ENCODE measurements at places on chromosomes 3 and 15. TPM values are rescaled to one million over a fixed set of nuclear protein-coding genes. Genes with fewer than 3 reads are reported as not detected.

CFAP91 gene
- not detected for total RNA-seq

DNA sequence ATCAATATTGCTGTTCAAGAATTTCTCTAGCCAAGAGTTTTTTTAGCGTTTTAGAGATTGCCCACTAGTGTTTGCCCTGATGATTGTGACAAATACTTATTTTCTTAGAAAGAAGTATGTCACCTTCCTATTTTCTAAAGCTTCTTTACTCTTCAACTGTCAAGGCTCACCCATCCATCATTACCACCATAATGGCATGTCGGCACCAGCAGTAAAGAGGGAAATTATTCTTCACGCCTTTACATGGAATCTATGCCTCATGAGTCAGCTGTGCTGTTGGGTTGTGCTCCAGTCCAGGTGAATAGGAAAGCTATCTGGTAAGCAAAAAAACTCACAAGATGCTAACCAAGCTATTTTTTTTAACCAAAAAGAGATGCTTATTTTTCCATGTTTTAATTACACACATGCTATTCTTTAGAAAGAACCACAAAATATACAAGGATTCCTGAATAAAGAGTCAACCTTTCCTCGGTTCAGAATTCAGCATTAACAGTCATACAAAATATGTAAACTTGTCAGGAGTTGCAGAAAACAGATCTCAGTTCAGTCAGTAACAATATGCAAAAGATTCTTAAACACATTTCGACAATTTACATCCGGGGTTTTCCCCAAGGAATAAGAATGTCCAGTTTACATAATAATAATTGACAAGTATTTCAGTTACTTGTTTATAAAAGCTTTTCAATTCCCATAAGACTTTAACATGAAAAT is 128.0 kb downstream of the ATP8B4 start:
- DNase-seq, result no peak

IGDCC3 gene
- not detected for total RNA-seq

GRCh38 chr15:71199384-71200351 is 84.4 kb downstream of the THSD4 start:
- DNase-seq, result no peak

DNA sequence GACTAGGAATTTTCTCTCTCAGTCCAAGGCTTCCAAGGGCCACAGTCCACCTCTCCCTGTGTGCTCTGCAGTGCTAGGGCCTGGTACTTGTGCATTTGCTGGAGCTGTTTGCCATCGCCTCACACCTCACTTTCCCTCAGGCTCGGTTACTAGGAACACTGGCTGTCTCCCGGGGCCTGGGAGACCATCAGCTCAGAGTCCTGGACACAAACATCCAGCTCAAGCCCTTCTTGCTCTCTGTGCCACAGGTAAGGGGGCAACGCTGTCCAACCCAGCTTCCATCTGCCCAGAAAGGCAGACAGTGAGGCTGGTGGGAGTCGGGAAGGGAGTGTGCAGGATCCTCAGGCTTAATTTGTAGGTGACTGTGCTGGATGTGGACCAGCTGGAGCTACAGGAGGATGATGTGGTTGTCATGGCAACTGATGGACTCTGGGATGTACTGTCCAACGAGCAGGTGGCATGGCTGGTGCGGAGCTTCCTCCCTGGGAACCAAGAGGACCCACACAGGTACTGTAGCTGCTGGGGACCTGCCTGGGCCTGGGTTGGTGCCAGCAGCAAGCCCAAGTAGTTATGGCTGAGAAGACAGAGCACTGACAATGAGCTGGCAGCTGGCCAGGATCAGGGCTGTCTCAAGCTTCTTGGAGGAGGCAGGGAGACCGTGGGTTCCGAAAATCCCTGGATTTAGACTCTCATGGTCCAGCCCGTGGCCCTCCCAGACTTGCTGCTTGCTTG is 3.4 kb downstream of the PPM1M start:
- no peak for DNase-seq

GRCh38 chr3:120394347-120394746 is 45.2 kb upstream of the LRRC58 start:
- no peak for DNase-seq

- no peak for DNase-seq
Measured at GRCh38 chr3:197417441-197417840, 119.0 kb upstream of the DLG1 start.

NDN gene
- total RNA-seq, result not detected

DNA sequence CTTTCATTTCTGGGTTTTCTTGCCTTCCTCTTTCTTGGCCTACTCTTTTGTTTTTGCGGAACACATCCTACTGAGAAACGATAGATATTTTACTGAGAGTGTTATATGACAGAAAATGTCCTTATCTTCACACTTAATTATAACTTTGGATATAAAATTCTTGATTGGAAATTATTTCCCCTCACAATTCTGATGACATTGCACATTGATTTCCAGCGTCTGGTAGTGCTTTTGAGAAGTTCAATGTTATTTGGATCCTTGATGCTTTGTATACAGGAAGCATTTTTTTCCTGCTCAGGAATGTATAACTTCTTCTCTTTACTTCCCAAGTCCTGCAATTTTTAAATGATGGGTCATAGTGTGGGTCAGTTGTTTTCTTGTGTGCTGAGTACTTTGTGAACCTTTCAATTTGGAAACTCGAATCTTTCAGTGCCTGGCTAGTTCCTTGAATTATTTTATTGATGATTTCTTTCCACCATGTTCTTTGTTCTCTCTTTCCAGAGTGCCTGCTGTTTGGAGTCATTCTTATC is 183.9 kb downstream of the PDCD6IP start:
- DNase-seq, result no peak

SPINT1 gene
- 0.14 TPM for total RNA-seq

DNA sequence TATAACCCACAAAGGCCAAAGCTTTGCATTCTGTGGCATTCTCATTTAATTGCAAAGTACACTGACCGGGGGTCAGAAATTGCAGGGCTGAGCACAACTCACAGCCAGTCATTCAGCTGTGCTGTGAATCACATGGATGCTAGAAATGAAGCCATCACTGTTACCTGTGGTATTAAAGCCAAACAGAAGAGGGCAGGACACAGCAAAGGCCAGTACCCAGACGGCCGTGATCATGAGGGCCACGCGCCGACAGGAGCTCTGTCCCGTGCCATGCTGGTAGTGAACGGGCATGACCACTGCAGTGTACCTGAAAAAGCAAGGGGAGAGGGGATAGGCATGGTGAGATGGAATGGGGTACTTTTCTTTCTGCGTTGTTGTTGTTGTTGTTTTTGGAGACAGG is 31.6 kb downstream of the DRD3 start:
- DNase-seq, result no peak

DNA sequence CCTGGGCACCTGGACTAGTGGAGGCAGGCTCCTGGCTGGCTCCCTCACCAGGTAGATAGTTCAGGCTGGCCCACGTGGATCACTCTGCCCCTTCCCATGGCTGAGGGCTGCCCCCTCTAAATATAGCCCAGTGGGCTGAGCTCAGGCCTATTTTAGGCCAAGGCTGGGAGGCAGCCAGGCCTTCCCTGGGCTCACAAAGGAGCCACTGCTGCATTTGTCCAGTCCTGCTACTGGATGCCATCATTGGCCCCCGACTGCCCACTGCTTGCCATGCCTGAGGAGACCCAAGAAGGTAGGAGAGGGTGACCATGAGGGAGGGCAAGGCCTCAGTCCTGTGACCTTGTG is at the start of gene LSMEM2:
Gene LSMEM2 (plus strand): TSS at position 208 of the 345 bp plus-strand sequence. CDS start 27 bp downstream, at position 235.
- no peak for DNase-seq

TMEM42 gene
- 6.6 TPM for total RNA-seq

LRRC49 gene
- not detected for total RNA-seq

MYZAP gene
- not detected for total RNA-seq

GRCh38 chr3:124257336-124257864 is 265.5 kb upstream of the ROPN1 start:
- no peak for DNase-seq

IL17RB gene
- total RNA-seq, result not detected

DNA sequence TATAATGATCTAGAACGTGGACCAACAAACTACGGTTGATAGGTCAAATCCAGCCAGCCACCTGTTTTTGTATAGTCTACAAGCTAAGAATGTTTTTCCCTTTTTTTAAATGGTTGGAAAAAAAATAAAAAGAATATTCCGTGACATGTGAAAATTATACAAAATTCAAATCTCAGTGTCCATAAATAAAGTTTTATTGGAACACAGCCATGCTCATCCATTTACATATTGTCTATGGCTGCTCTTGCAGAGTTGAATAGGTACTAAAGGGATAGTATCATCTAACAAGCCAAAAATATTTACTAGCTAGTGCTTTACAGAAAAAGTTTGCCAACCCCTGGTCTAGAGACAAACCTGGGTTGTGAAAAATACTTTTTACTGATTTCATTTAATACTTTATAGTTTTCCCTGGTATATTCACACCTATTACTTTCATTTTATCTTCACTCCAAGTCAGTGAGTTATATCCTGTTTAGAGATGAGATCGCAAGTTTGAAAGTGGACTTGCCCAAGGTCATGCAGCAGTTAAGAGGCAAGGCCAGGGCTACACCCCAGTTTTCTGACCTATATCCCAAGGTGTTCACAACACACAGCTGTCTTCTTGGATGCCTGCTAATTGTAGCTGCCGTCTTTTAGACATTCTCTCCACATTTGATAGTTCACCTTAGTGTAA is 58.4 kb downstream of the IGF2BP2 start:
- DNase-seq, result no peak

DNA sequence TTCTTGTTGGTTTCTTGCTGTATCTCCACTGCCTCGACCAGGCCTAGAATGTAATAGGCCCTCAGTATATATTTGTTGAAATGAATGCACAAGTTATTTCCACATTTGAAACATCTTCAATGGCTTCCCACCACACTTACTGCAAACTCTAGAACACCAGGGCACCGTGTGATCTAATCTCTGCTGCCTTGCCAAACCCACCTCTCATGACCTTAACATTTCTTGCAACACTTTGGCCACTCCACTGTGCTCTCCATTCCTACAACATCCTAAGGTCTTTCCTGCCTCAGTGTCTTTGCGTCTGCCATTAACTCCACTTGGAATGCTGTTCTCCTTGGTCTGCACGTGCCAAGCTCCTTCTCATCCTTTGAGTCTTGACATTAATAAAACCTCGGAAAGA is 14.1 kb downstream of the FRMD4B start:
- DNase-seq, result no peak

SLC15A2 gene
- total RNA-seq, result 0.97 TPM

DNA sequence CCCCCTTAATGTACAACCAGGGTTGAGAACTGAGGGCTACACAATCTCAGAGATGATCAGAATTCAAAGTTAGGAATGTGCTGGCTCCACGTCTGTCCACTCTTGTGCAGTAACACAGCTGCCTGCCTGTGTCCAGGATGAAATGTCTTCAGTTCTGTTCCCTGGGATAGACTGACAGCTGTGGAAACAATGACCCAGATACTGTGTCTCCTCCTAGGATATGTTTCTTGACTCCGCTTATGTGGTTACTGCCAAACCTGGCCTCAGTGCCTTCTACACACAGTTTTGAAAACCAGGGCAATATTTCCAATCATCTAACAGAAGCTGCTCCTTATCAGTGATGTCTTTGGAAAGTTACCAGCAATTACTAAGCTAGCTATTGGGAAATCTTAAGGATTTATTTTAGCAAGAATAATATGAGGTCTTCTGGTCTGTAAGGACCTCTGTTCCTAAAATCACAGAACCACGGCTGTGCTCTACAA is 67.6 kb downstream of the NOX5 start:
- DNase-seq, result no peak

DNA sequence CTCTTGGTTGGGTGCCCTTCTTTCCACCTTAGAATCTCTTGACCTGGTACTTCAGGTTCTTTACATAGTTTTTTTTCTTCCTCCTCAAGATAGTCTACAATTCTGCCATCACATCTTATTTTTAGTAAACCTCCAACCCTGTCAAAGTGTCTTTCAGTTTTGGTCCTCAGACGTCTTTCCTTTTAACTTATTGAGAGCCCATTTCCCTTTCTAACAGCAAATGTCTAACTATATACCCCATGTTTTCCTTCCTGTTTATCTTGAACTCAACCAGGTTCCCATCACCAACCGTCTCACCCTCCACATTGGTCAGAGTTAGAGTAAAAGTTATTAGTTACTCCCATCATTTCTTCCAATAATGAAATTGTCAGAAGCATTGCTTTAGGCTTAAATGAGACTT is 10.4 kb downstream of the KBTBD12 start:
- no peak for DNase-seq

GRCh38 chr3:195075941-195076875 is 194.8 kb downstream of the XXYLT1 start:
- DNase-seq, result no peak

GRCh38 chr3:22713936-22714335 is 489.2 kb upstream of the UBE2E2 start:
- no peak for DNase-seq

DNA sequence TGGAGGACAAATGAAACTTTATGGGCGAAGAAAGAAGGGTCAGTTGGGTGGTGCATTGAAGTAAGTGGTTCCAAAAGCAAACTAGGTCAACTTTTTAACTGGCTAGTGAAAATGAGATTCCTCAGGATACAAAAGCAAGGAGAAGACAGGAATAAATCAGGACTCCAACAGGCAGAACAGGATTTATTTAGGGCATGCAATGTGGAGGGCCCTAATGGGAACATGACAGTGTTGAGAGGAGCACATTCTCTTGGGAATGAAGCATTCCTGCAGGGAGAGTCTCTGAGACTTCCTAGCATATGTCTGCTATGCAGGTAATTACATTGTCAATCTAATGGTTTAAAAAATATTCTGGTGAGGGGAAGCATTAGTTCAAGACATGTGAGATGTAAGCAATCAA is 8.7 kb downstream of the NPAP1 start:
- no peak for DNase-seq

DNA sequence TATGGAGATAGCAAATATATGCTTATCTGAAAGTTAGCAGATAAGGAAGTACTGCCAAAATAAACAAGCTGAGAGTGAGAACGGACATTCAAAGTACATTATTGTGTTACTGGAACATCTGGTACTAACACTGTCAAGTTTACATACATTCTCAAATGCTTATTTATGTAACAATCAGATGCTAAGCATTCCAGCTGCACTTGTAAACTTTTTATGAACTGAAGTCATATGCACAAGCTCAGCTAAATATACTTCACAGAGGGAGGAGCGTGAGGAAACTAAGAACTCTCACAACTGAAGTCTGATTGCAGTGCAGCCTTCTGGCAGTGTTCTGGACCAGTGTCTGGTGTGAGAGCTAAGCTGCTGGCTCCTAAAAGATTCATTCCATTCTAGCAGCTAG is 223.7 kb upstream of the NANOGP8 start:
- no peak for DNase-seq

GRCh38 chr3:33004961-33005360 is 53.5 kb downstream of the CCR4 start:
- DNase-seq, result no peak

DNA sequence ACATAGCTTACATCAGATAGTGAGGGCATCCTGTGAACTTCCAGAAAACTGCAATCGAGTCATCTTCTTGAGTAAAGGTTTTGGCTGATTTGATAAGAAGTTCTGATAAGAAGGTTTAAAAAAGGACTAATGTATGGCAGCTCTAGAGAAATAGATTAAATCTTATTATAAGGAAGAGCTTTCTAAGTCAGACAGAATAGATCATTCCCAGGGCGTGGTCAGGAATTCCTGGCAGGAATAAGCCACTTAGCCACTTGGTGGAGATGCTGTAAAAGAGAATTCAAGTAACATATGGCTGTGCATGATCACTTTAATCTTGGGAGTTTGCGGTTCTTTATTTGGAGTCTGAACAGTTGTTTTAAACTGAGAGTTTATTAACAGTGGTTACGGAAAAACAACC is 17.4 kb downstream of the PGBD4 start:
- DNase-seq, result no peak

GRCh38 chr3:56595975-56596840 is 39.2 kb downstream of the CCDC66 start:
- DNase-seq, result no peak
